Frontal cortex (tissue), 4 donors: ENCODE measurements at places on chromosomes 2 and 18.

DNA sequence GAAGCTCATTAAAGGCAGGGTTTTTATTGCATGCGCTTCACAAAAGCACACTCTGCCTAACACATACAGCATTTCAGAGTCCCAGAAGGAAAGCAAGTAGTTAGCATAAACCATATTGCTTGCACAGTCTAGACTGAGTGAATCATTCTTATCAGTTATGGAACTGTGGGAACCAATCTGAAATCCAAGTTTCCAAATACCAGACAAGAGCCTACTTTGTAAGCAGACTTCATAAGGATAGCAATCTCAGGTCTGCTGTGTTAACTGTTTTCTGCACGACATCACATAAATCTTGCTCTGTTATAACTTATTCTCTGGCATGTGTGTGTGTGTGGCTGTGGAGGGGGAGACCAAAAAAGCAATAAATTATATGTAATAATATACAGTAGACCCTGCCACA is 608.1 kb upstream of the REG3G start:
- DNase-seq, result no peak

GRCh38 chr18:12361770-12362378 is 15.2 kb downstream of the AFG3L2 start:
- no peak for DNase-seq

GRCh38 chr2:64081046-64081445 is 61.8 kb upstream of the VPS54 start:
- no peak for DNase-seq

DNA sequence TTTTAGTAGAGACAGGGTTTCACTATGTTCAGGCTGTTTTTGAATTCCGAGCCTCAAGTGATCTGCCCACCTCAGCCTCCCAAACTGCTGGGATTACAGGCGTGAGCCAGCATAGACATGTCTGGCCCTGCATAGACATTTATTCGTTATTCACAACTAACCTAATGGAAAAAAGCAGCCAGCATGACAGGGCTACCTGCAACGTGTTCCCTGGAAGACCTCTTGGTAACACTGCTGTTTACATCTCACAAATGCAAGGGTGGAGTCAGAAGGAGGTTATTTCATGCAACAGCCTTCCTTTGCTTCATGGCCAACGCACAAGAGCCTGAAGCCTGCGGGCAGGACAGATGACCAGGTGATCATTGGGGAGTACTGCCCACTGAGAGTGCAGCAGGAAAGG is 9.2 kb downstream of the SERPINE2 start:
- DNase-seq, result no peak

DNA sequence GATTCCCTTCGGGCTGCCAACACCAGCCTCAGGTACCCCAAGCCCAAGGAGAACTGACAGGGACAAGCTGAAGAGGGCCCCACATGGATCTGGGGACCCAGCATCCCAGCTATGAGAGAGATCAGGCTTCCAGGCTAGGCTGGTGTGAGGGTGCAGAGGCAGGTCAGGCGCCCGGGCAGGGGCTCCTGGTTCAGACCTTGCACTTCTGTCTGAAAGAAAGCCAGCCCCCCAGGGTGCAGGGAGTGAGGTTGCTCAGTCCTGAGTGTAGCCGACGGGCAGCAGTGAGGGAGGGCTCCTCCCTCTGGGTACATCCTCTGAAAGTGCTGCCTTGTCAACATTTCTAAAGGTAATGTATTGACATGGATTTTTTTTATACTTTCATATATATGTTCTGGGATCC is 33.1 kb downstream of the KCNF1 start:
- no peak for DNase-seq

DNA sequence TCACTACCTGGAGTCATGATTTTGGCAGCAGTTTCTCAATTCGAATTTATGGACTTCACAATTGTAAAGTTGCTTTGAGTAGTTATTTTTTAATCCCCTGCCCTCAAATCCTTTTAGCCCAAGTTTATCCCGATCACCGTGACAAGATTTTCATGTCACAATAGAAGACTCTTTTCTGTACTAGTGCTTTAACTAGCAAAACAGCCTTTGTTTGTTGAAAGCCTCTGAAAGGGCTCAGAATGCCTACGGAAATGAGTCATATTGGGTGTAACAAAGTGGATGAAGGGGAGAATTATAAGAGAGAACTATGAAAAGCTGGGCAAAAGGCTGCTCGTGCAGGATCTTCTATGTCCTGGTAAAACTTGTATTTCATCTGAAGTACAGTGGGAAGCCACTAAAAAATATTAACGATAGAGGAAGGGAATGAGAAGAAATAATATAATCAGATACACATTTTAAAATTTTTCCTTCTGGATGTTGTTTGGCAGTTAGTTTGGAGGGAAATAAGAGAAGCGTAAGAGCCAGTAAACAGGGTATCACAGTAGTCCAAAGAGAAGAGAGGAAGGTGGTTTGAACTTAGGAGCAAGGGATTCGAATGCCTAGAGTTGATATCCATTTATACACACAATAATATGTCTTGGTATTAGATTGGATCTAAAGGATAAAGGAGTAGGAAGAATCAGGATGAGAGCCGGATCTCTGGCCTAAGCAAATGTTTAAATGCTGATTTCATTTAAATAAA is 114.9 kb downstream of the GALNT13 start:
- DNase-seq, result no peak

DNA sequence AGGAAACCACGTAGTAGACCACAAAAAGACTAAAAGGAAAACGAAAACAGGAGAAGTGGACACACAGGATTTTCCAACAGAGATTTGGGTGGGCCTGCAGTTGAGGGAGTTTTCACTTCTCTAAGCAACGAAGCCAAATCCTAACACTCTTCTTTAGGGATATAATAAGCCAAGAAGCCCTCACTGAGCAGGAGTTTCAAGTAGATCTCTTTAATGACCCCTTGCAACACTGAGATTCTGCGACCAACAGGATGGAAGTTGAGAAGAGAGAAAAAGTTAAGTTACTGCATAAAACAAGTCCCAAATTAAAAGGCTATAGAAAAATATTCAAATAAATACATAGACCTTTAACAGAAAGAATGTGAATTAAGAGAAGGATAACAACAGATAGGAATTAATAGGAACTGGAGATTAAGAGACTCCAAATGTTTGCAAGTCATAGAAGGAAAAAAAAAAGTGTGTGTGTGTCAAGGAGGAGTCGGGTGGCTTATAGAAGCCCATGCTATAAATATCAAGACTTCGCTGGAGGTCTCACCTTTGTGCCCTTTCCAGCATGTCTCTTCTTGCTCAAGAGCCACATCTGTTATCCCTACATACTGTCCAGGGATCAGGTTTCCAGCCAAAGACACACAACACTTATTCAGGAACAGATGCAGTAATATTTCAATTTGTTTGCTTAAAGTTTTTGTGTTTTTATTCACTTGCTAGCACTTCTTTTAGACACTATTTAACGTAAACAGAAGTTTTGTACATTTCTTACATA is 69.4 kb upstream of the ARHGAP28 start:
- DNase-seq, result no peak
